Hippocampal formation (tissue), 2 donors: ENCODE measurements at places on chromosomes 11 and 22.

DNA sequence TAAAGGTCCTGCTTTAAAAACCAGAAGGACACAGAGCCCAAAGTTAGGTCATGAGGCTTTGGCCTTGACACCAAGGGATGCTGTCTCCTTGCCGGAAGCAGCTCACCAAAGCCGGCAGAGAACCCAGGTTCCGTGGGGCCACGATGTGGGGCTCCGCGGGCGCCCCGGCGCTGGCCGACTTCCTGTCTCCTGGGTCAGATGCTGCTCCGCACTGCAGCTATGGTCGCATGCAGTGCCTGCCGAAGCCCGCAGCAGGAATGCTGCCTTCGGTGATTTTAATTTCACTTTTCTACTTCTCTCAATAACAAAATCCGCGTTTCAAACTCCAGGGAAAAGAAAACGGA lies 454 bp upstream of the OTUB1 start:
- no peak for DNase-seq

- DNase-seq = no peak
These were observed 12.4 kb upstream of the SLC39A13 start for GRCh38 chr11:47396049-47396320.

- DNase-seq = no peak
These were observed 427.9 kb downstream of the JRKL start for GRCh38 chr11:96817482-96818399.

- no peak for DNase-seq
These were observed 276.6 kb downstream of the FAT3 start for GRCh38 chr11:92501066-92501739.

DNA sequence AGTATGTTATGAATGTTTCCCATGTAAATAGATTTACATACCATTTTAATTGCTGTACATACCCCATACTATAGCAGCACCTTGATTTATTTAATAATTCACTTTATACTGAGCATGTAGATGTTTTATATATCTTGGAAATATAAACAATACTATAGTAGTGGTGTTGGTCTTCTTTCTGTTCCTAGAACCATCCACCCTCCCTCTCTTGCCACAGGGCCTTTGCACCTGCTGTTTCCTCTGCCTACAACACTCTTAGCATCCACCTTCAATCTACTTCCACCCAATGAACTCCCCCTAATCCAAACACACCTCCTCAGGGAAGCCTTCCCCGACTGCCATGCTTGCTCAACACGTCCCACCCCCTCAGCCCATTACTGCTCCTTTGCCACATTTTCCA lies 30.2 kb downstream of the TESMIN start:
- no peak for DNase-seq

- DNase-seq = no peak
These were observed 28.7 kb downstream of the ARAP1 start for GRCh38 chr11:72723508-72723907.

DNA sequence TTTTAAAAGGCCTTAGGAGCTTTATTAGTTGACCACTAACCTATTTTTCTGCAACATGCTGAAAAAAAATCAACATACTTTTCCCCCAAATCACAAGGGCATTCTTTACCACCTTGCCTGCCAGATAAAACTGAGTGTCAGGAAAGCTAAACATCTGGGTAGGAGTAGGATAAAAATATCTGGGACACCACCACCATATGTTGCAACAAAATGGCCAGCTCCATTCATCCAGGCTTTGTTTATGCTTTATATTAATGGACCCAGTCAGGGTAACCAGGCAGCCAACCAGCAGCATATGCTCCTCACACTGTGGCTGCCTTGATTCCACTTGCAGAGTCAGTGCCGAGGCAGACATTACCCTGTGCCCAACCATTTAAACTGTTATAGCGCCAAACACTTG lies 1024.5 kb downstream of the LRRC4C start:
- DNase-seq = no peak

DNA sequence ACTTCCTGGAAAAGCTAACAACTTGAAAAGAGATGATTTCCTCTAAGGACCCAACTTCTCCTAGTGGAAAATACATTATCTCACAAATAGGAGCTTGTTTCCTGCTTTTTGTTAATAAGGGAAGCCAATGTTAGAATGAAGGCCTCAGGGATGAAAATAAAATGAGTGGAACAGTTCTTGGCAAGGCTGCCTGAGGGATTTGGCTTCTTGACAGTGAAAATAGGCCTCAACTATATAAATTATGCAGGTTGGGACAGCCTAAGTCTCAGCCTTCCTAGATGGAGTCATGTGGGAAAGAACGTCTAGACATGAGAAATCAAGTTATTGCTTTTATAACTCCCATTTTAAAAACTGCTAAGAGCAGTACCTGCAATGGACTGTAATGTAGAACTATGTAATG lies 92.8 kb upstream of the FIBIN start:
- DNase-seq = no peak

DNA sequence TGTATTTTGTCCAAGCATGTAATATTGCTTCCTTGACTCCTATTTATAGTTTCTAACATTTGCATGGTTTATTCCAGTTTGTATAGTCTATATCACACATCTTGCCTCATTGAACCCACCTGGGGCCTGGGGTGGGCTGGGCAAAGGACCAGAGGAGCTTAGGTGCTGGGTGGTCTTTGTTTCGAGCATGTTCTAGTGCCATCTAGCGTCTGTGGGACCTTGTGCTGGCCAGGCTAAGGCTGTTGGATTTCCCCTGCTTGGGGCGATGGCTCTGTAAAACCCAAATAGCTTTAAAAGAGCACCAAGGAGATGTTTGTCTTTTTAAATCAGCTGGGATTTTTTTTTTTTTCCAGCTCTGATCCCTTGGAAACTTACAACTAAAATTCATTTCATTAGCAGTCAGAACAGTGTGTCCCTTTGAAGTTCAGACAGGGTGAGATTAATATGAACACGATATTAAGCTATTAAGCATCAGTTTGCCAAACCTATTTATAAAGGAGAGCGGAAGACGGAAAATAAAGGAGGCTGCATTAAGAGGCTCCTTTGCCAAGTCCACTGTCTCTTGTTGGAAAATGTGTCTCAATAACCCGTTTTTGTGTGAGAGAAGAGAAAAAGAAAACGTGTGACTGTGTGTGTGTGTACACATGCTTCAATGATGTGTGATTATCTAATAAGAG lies 157.4 kb downstream of the COMMD9 start:
- DNase-seq = peak; percentile 45

DNA sequence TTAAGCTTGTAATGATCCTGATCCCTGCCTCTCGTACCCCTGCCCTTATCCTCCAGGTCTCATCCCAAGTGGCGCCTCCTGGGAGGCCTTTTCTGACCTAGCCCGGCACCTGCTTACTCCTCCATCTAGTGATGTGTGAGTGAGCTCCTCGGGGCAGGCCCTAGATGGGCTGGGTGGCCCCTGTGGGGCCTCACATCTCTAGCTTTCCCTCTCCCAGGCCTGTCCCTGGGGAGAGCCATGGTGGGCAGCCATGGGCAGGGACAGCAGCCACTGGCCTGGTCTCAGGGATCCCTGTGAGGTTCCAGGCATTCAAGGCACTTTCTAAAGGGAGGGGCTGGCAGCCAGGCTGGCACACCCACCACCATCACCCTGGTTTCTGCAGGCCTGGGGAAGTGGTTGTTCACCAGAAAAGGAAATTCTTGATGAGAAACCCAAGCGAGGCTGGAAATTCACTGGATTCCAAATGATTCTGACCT lies 27.9 kb downstream of the GNAZ start:
- DNase-seq = no peak

- no peak for DNase-seq
These were observed 26.1 kb upstream of the CABP7 start for GRCh38 chr22:29693671-29694070.

- DNase-seq = no peak
These were observed 108.7 kb upstream of the AKIP1 start for GRCh38 chr11:8802251-8802650.

GRCh38 chr11:120977266-120978137 lies 46.4 kb upstream of the TBCEL start:
- no peak for DNase-seq

DNA sequence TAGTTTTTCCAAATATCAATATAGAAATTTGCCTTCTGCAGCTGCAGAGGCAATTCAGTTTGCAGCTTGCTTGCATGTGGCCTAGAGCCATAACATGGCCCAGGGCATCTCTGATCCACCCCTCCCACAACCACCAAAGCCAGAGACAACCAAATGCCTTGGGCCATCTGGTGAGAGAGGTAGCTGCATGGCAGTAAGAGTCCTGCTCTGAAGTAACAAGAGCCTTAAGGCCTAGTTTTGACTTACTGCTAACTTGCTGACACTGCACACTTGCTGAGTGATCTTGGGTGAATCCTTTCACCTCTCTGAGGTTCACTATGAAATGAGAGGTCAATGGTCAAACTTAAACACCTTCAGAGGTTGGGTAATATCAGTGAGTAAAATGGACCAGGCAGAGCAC lies 4.9 kb upstream of the SPECC1L start:
- no peak for DNase-seq

DNA sequence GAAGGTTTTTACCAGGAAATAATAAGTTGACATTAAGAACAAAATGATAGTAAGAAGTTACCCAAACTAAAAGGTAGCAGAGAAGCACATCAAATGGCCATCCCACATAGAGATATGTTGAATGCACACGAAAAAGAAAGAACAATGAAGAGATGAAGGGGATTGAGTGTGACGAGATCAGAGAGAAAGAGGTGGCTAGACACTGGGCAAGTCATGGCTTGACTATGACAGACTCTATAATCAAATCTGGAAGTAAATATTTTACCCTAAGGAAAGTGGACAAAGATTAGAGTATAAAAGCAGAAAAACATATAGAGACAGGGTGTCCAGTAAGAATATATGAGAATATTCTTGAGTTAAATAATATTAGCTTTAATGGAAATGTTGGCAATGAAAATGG lies 31.4 kb downstream of the CASP12 start:
- DNase-seq = no peak

GRCh38 chr22:49426618-49427266 lies 400.9 kb downstream of the BRD1 start:
- no peak for DNase-seq

DNA sequence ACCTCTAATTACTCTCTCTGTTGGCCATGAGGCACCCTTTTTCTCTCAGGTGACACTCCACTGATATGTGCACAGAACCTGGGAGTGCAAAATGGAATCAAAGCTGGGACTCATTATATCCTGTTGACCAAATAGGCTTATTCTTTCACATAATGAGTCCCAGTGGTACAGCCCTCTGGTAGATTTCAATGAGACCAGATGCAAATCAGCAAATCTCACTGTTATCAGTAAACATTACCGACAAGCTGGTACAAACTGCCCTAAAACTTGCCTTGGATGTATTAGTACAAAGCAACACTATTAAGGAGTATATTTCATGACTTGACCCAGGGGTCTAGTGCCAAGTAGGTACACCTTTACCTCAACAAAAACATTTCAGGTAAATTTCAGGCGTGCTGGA lies 128.3 kb downstream of the DDX10 start:
- no peak for DNase-seq

GRCh38 chr11:36079878-36080675 lies 136.2 kb downstream of the LDLRAD3 start:
- no peak for DNase-seq

DNA sequence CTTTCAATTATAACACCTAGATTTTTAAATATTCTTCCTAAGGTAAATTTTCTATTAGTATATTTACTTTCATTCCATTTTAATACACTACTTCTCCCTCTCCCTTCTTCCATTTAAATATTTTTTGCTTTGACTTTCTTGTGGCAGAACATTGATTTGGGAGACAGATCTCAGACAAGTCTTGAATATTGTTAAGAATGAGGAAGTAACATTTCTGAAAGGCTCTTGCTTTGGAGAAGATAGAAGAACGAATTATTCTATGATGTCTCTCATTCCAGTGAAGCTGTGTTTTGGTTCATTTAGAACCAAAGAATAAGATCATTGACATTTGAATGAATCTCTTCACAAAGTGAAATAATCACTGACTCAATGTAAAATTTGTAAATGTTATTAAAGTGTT lies 2.4 kb downstream of the IPO7 start:
- DNase-seq = no peak

DNA sequence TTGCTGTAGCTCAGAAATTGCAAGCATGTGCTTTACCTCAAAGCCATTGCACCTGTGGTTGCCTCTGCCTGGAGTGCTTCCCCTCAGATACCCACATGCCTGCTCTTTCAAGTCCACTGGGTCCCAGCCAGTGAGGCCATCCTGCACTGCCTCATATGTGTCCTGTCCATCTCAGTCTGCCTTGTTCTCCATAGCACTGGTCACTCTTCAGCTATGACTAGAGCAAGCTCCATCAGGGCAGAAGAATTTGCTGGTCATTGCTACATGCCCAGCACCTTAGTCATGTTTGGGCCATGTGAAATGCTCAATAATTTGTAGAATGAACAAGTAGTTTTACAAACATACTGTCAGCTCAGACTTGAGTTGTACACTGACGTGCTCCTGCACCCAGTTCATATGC lies 64.4 kb upstream of the HORMAD2 start:
- DNase-seq = no peak

DNA sequence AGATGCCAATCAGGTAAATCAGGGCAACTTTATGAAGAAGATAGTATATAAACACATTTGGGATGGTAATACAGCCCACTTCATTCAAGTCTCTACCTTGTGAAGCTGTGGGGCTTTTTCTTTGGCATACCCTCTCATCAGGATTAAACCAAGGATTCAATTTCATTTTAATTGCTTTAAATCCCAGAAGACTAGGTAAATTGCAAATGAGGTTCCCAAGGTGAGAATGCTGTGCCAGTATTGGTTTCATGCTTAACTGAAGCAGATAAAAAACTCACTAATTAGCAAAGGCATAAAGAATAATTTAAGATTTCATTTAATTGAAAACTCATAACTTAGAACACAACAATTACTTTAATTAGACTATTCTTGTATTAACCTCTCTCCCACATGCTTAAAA lies 1218.1 kb downstream of the FAM181B start:
- no peak for DNase-seq

DNA sequence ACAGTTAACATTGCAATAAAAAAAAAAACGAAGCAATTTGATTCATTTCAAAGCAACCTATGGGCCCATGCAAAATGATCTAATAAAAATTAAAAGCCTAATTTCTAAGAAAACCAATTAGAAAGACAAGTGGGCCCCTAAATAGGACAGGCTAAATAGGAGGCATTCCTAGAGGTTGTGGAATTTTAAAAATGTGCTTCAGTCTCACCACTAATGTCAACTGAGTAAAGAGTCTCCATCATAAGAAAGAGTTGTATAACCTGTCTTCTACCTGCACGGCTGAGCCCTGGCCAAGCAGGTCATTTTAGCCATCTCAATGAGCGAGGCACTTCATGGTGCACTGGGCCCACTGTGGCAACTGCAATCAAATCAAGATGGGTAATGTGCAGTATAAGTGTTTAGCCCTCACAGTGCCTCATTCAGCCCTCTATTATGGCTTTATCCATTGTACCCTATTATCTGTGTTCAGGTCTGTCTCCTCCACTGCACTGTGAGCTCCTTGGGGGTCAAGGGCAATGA lies 76.4 kb downstream of the PRSS23 start:
- DNase-seq = no peak

- DNase-seq = no peak
These were observed 76.7 kb downstream of the FAR1 start for GRCh38 chr11:13745165-13745564.
